ENCODE measurements at places on chromosomes 3 and 15.

DNA sequence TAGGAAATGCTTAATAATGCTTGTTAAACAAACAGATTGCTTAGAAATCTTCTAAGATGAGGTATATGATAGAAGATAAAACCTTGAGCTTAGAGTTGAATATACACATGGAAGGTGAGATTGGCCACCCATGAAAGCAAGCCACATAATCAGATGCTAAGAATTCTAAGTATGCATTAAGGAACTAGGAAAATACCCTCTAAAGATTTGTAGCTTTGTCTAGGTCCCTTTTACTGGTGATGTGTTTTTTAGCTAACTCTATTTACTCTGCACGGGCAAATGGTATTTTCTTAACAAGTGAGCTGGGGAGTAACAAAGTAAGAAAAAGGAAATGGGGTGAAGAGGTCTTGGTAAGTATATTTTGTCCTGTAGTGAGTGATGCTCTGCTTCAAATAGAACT is 310.3 kb downstream of the OXSM start:
- DNase-seq: no peak

DNA sequence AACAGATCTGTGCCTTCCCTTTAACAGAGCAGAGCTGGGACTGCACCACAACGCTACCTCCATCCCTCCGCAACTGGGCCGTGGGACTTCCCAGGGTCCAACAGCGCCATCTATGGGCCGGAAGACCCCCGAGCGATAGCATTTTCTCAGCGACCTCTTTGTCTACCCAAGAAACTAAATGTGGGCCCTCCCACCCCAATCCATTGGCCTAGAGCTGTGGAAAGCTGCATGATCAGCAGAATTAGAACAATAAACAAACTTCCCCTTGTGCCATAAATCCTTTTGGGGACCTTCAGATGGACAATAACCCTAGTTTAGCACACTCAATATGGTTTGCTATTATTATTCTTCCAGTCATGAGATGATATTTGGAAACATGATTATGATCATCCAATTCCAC is 74.8 kb upstream of the NTRK3 start:
- DNase-seq: peak; percentile 47

DNA sequence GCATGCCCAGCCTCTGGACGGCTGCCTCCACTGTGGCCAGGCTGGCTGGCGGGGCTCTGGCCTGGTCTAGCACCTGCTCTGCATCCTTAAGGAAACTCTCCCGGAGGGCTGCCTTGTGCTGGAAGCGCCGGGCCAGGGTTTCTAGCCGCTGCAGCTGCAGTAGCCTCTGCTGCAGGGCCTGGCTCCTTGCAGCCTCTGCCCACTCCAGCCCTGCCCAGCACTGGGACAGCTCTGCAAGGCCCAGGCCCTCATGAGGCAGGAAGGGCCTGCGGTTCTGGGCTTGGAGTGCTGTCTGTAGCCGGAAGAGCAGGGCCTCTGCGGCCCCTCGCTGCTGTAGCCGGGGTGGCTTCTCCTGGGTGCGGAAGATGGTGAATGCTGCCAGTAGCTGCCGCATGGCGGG is 8.0 kb downstream of the SPTBN5 start:
- no peak for DNase-seq

GRCh38 chr3:11835028-11835639 is 11.6 kb downstream of the TAMM41 start:
- peak; percentile 28 for DNase-seq

DNA sequence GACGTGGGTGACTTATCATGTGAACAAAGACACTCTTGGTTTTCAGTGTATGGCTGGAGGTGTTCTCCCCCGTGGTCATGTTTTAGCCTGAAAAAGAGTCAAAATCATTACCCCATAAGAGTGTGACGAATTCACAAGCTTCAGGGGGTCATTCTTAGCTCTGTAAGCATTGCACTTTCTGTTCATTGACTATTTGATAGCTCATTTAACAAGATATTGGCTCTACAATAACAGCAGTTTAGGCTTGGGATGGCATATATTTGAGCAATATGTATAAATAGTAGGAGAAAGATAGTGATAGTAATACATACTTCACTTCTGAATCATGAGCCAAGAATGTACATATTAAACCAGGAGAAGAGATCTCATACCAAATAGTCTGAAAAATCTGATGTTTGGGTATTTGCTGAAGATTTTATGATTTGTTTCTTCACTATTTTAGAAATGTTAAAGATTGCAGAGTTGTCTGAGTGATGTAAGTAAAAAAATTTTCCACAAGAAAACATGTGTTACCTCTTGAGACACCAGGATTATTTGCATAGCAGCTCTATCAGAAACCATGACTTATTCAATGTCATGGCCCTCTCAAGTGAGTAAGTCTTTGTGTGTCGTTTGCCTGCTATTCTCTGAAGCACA is 996.0 kb downstream of the OTOL1 start:
- no peak for DNase-seq

- no peak for DNase-seq
Measured at GRCh38 chr3:149620291-149621020, 37.4 kb downstream of the WWTR1 start.

DNA sequence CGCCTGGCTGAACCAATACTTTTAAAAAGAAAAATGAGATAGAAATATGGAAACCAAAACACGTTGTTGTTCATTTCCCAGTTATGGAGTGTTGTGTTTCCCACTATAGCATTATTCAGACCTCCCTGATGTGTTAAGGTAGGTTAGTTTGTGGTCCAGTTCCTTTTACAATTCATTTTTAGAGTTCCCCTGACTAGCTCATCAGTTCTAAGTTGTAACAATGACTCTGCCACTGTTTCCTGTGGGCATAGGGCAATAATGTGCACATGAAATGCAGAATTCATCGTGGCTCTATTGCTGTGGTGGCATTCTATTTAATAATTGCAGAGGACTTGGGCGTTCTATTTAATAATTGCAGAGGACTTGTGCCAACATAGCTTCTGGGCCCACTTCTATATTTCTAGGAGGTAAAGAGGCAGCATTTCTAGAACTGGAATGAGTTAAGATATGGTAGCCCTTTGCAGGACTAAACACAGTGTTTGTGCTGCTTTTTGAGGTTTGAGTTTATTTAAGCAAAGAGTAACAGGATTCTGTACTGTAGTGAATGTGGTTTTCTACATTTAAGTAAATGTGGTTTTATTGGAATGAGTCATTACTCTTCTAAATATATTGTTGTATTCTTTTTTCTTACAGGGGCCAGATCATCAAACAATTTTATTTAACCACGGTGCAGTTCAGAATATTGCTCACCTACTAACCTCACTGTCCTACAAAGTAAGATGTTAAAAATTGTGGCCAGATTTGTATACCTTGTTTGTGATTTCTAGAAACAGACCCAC is 47.5 kb downstream of the ARMC8 start:
- no peak for DNase-seq

GRCh38 chr3:74067296-74067695 is 442.6 kb upstream of the PDZRN3 start:
- DNase-seq: peak; percentile 80

DNA sequence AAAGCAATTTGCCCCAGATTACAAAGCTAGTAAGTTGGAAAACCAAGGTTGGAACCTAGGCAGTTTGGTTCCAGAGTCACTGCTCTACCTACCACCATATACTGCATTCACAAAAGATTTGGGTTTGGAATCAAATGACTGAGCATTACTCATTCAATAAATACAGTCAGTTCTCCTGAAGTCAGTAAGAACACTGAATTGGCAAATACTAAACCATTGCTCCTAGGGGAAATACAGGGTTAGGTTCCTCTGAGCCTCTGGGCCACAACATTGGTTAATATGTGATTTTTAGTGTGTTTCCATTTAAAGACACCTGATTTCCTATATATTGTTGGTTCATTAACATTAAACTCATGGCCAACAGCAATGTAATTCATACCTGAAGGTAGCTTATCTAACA is 2.1 kb upstream of the EIF5A2 start:
- no peak for DNase-seq

DNA sequence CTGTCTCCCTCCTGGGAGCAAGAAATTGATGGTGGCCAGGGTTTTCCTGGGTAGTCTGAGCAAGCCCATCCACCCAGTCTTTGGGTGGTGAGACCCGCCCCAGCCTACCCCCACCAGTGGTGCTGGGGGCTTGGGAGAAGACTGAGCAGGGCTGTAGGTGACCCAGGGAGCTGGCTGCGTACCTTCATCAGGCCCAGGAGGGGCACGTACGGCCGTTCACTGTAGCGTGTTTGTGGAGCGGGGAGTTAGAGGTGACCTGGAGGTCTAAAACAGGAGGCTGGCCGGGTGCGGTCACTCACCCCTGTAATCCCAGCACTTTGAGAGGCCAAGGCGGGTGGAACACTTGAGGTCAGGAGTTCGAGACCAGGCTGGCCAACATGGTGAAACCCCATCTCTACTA is 11.5 kb downstream of the LOXL1 start:
- DNase-seq: no peak

GRCh38 chr3:10774825-10775224 is 41.2 kb upstream of the SLC6A11 start:
- DNase-seq: no peak

DNA sequence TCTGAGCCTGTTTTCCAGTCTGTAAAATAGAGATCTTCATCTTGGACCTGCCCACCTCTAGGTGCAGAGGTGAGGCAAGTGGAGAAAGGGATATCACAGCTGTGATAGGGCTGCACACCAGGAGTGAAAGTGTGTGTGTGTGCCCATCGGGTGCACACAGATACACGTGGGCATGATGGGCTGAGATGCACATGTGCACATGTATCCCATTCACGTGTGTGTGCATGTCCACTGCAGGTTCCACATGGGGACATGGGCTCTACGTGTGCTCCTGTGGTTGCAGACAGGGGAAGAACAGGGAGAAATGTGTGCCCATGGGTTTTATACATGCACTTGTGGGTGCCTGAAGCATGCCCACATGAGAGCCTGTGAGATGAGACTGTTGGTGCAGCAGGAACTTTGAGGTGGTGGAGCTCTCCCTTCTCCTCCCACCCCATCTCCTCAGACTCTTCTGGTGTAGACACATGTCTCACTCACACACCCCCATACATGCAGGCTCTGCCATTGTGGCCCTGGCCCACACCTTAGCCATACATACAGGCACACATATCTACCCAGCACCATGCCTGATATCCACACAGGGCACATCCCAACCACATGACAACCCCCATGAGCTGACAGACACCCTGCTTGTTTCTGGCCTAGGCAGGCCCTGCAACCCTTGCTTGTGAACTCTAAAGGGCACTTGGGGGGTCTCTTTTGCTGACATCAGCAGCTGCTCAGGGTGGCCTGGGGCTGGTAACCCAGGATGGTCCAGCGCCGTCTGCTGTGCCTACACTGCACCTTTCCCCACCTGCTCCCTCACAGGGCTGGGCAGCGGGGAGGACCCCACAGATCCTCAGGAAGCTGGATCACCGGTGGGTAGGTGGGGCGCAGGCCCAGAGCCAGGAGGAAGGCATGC is 57.7 kb upstream of the TMEM115 start:
- DNase-seq: no peak

DNA sequence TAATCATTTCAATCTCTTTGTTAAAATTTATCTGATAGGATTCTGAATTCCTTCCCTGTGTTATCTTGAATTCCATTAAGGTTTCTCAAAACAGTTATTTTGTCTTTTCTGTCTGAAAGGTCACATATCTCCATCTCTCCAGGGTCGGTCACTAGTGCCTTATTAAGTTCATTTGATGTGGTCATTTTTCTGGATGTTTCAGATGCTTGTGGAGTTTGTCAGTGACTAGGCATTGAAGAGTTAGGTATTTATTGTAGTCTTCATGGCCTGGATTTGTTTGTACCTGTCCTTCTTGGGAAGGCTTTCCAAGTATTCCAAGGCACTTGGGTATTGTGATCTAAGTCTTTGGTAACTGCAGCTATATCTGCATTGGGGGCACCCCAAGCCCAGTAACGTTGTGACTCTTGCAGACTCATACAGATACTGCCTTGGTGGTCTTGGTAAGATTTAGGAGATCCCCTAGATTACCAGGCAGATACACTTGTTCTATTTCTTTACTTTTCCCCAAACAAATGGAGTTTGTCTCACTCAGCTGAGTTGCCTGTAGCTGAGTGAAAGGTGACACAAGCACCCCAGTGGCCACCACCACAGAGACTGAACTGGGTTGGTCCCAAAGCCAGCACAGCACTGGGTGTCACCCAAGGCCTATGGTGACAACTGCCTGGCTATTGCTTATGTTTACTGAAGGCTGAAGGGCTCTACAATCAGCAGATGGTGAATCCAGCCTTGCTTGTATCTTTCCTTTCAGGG is 18.9 kb upstream of the SLC27A2 start:
- no peak for DNase-seq

DNA sequence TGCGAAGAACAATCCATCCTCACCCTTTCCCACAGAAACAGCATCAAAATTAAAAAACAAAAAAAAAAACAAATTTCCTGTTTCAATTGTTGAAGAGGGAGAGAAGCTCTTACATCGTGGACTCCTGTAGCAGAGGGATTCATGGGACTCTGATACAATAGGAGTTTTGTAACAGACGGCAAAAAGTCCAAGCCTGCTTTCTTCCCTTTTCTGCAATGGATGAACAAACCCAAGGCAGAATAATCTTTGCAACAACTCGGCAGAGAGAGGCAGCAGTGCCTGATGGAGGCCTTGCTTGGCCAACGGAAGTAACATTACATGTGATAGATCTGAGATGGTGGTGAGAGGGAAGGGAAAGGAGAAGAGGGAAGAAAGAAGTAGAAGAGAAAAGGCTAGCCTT is 26.9 kb downstream of the CCR4 start:
- DNase-seq: no peak

GRCh38 chr3:28564211-28564610 is 215.6 kb upstream of the AZI2 start:
- no peak for DNase-seq

DNA sequence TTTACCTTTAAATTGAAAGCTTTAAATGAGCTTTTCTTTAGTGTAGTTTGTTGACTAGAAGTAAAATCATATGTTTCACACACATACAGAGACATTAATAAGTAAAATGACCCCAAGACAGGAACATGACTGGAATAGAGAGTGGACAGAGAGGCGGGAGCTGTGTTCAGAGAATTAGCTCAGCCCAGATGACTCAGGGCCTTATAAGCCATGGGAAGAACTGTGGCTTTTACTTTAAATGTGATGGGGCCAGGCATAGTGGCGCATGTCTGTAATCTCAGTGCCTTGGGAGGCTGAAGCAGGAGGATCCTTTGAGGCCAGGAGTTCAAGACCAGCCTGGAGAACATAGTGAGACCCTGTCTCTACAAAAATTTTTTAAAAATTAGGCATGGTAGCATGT is 26.7 kb downstream of the SACM1L start:
- DNase-seq: no peak

DNA sequence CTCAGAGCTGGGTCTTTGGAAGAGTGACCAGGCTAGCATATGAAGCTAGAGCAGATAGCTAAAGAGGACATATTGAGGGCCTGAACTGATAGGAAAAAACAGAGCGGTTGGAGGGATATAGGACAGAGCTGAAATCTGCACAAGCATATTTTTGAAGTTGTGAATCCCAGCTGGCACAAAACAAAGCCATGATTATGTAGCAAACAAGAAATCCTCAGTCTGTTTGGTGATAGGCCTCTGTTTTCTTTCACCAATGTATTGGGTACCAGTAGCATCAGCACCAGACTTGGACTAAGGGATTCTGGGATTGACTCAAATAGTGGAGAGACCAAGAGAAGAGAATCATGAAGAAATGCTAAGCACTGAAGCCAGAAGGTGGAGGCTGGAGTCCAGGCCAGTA is 151.0 kb downstream of the FAM43A start:
- DNase-seq: no peak

All from NCI-H69 (cell line).